ENCODE measurements at places on chromosomes 1 and 21. TPM values are rescaled to one million over a fixed set of nuclear protein-coding genes. Genes with fewer than 3 reads are reported as not detected.

Gene ATP6V0B
- total RNA-seq = 89.7 TPM

Gene TTC22
- total RNA-seq = not detected

Gene PLA2G5
- 0.51 TPM for total RNA-seq

Gene CHIT1
- 0.18 TPM for total RNA-seq

Gene ENAH
- 206 TPM for total RNA-seq

Gene CELF3
- total RNA-seq = not detected

Gene S100A7A
- not detected for total RNA-seq

Gene KRTAP19-3
- not detected for total RNA-seq

Gene GUK1
- 114 TPM for total RNA-seq

Gene HFM1
- total RNA-seq = 4.5 TPM

Gene CELA3B
- not detected for total RNA-seq
